ENCODE measurements at places on chromosomes 2 and 18.
A peak's percentile ranks its signal among the peaks of the same experiment; 100 is the strongest.

DNA sequence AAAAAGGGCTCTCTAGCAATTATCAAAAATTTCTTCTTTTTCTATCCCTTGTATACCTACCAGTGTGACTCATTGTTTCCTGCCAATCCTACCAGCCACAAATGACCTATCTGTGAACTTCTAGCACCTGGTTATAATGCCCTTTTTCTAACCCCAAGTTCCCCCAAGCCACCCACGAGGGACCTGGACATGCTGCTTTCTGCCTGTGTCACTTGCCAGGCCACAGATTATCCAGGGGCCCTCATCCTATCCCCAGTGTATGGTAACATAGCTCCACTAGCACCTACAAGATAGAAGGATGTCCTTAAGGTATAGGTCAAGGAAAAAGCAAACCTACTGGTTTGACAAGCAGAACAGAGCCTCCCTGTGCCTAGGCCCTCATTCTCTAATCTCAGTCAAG is 26.8 kb downstream of the AAK1 start:
- DNase-seq, result peak; percentile 25

DNA sequence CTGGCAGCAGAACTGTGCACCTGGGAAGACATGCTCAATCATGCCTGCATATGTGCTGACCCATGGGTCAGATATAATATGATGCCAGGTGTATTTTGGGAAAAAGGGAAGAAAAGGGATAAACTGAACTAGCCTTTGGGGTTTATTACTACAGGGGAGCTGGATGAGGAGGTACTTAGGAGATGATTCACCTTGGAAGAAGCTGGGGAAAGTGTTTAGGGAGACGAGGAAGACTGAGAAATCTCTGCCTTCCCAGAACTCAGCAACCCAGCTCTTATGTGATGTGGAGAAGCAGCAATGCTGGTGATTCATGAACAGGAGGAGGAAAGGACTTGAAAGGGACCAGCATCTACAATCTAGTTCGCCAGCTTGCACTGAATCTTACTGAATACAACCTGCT is 110.2 kb downstream of the BARD1 start:
- no peak for DNase-seq

DNA sequence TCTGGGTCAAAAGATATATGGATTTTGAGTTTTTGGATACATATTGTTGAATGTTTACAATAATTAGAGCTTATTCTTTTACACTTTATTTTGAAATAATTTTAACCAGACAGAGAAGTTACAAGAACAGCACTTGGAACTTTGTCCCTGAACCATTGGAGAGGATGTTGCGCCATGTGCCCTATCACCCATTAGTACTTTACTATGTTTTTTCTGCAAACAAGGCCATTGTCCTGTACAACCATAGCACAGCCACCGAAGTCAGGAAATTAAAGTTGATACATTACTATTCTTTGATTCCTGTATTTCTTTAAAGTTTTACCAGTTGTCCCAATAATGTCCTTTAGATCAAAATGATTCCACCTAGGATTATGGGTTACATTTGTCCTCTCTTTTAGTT is 188.8 kb downstream of the ACKR3 start:
- DNase-seq, result no peak

- DNase-seq, result no peak
Measured at GRCh38 chr2:10784719-10785118, 27.9 kb downstream of the PDIA6 start.

DNA sequence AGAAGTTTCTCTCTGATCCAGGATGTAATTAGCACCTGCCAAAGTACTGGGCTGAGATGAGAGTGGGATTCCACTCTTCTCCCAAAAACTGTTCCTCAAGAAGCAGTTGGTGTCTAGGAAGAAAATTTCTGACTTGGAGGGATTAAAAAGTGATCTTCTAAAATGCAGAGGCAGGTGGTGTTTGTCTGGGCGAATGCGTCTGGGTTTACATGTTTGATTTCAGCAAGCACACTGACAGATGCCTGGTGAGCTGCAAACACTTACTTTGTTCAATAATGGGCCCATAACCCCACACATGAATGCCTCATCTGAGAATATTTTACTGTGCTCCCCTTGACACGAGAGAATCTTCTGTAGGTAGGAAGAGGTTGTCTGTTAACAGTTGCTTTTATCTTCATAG is 24.3 kb upstream of the KCNF1 start:
- DNase-seq, result no peak

GRCh38 chr2:64359892-64360657 is 93.9 kb upstream of the LGALSL start:
- DNase-seq, result no peak

GRCh38 chr18:46276748-46277147 is 172.6 kb downstream of the HAUS1 start:
- no peak for DNase-seq

- DNase-seq, result no peak
Measured at GRCh38 chr18:54163453-54163852, 61.0 kb downstream of the MBD2 start.

DNA sequence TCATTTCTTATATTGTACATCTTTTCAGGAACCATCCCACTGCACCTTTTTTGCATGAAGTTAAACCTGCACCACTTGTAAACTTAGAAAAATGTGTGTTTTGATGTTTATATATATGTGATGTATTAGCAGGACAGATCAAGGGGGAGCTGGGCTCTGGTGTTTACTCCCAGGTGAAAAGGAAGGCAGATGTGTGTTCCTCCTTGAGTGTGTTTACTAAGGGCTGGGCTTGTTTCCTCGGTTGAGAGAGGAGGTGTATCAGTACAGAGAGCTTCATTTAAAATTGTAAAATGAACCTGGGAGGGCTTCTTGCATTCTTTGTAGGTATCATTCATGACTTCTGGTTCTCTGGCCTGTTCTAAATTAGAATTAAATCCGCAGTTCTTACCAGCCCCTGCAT is 14.8 kb downstream of the LPIN1 start:
- DNase-seq, result no peak

DNA sequence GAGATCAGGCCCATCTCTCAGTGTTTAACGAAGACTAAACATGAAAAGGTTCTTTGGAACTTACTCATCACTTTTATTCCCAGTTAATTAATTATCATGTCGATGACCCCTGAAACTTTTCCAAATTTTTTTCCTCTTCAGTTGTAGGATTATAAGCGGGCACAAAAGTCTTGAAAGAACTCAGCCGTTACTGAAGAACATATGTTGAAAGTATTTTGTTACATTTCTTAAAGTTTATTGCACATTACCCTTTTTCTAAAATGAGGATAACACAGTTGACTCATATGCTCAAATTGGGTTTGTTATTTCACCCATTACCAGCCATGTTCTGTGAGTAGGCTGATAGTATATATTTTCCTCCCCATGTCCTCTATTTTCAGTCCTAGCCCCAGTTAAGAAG is 75.9 kb upstream of the COL3A1 start:
- no peak for DNase-seq

DNA sequence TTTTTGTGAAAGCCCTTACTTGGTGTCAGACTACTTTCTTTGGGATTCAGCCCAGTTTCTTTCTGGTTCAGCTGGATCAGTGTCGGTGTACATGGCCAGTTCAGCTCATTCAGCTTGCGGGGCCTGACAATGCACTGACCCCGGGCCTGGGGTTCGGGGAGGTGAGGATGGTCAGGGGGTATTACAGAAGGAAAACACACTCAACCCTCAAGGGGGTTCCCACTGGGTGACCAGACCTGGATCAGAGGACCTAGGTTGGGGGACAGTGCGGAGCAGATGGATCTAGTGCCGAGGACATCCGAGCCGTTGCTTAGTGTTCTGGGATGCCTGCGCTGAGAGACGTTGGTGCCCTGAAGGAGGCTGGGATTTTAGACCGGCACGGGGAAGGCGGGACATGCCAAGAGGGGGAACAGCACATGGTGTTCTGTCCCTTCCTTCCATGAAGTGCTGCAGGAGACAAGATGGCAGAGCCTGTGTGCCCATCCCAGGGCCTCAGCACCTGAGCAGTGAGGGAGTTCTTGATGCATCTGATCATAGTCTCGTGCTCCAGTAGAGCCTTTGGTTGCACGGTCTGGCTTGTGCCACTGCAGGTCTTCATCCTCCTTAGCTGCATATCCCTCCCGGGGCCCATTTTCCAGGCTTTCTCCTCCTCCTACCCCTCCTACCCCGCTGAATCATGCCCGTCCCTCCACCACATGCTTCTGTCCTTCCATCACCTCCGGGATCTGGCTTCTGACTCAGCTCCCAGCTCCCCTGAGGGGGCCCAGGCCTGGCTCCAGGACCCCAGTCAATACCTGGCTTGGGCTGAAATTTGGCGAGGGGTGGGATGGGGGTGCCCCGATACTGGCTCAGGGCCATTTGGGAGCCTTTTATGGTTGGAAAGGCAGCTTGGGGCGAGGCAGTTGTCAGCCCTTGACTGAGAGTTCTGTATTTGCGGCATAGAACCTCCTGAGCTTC is 18.0 kb downstream of the SPEG start:
- no peak for DNase-seq

- no peak for DNase-seq
Measured at GRCh38 chr2:191999101-191999841, 152.4 kb upstream of the CAVIN2 start.

DNA sequence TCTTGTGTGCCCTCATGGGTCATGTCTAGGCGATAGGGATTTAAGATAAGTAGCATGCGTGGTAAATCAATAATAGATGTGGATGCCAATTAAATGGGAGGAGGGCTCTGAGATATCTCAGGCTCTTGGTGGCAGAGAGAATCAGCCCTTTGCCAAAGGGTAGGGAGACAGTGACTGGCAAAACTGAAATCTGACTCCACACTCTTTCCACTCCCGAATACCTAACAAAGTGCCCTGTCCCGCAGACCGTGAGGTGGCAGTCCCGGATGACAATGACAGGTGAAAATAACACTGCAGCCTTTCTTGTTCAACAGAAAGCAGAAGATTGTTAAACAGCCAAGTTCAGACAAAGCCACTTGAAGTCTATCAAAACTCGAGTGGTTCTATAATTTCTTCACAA is 47.0 kb downstream of the C2orf76 start:
- no peak for DNase-seq

GRCh38 chr2:16745466-16745865 is 79.8 kb upstream of the CYRIA start:
- DNase-seq, result no peak

- no peak for DNase-seq
Measured at GRCh38 chr2:163652751-163653150, 83.1 kb downstream of the FIGN start.

DNA sequence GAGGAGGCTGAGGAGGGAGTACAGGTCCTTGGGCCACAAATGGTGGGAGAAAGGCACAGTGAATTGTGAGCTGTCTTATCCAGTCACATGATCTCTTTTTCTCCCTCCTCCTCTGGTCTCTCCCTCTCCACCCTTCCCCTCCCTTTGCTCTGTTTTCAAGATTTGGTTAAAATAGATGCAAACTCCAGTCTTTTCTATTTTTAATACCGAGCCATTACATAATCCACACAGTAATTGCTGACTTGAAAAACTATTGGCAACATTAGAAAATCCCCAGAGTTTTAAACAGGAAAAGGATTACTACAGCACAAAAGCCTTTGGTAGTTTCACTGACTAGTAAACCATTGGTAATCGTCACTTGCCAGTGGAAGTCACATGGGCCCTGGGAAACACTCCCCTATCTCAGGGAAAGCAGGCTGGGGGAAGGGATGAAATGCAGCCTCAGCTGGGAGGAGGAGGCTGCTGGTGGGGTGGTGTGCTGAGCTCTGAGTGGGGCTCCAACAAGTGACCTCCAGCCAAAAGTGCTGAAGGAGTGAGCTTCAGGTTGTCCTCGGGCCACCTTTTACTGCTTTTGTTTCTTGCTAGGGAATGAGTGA is 57.4 kb upstream of the PCBP1 start:
- DNase-seq, result no peak

DNA sequence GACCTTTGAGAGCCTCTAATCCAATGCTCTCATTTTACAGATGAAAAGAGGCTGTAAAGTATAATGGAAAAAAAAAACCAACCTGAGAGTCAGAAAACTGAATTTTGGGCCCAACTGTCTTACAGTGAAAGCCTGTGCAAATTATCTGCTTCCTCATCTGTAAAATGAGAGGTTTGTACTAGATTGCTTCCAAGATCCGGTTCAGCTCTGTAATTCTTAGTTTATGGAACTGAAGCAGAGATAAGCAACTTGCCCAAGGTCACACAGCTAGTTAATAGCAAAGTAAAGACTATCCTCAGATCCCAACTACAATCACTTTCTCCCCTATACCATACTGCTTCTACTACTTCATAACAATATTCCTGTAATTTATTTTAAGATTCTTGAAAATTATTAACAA is 6.3 kb downstream of the TLK1 start:
- DNase-seq, result no peak

GRCh38 chr18:54946149-54946581 is 13.1 kb downstream of the CCDC68 start:
- no peak for DNase-seq

DNA sequence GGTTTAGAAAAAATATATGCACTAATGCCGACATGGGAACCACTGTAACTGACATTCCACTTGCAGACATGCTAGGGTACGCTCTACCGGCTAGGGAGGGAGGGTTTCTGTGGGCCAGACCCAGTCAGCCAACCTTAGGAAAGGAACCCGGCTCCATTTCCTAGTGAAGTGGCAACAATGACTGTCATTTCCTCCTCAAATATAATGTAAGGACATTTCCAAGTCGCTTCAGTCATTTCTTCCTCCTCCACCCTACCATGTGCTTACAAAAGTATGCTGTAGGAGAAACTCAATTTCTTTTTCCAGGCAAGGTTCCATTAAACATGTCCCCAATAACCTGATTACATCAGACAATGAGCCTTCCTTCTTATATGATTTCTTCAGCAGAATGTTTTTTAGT is 64.3 kb upstream of the PSMD14 start:
- no peak for DNase-seq

- peak; percentile 24 for DNase-seq
Measured at GRCh38 chr2:127355407-127356008, 32.3 kb downstream of the MAP3K2 start.

GRCh38 chr18:72460210-72460680 is 83.9 kb downstream of the CBLN2 start:
- no peak for DNase-seq

GRCh38 chr18:75656563-75657247 is 229.2 kb upstream of the SMIM21 start:
- DNase-seq, result no peak

DNA sequence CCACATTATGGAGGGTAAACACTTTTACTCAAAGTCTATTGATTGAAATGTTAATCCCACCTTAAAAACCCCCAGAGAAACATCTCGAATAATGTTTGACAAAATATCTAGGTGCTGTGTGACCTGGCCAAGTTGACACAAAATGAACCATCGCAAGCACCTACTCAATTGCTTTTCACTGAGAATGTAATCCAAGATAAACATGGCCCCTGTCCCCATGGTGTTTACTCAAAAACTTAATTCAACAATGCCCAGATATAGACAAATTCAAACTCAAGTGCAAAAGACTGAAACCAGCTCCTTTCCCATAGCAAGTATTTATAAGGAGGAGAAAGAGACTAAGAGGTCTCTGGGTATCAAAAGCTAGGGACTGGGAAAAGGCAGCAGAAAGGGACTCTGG is 15.0 kb upstream of the ACMSD start:
- DNase-seq, result no peak

- no peak for DNase-seq
Measured at GRCh38 chr2:177229442-177230242, 17.0 kb downstream of the HNRNPA3 start.

- DNase-seq, result no peak
Measured at GRCh38 chr18:72539901-72540300, 4.2 kb downstream of the CBLN2 start.
